ENCODE measurements at places on chromosomes 2 and 18.

DNA sequence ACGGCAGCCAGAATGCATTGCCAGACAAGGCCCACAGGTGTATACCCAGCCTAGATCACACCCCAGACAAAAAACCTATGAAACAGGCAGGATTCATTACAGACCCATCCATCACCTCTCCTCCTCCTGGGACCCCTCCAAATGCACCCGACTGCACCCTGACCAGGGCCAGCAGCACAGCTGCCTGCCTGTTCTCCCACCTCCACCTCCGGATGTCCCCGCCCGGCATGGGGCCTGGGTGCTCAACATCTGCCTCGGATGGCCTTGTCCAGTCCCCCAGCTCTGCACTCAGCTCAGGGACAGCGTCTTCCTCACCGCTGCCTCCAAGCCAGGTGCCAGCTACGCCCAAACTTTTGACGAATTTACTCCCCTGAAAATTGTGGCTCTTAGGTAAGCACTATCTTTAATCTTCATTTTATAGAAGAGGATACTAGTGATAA, 91.1 kb downstream of the TPO start:
- no peak for DNase-seq

DNA sequence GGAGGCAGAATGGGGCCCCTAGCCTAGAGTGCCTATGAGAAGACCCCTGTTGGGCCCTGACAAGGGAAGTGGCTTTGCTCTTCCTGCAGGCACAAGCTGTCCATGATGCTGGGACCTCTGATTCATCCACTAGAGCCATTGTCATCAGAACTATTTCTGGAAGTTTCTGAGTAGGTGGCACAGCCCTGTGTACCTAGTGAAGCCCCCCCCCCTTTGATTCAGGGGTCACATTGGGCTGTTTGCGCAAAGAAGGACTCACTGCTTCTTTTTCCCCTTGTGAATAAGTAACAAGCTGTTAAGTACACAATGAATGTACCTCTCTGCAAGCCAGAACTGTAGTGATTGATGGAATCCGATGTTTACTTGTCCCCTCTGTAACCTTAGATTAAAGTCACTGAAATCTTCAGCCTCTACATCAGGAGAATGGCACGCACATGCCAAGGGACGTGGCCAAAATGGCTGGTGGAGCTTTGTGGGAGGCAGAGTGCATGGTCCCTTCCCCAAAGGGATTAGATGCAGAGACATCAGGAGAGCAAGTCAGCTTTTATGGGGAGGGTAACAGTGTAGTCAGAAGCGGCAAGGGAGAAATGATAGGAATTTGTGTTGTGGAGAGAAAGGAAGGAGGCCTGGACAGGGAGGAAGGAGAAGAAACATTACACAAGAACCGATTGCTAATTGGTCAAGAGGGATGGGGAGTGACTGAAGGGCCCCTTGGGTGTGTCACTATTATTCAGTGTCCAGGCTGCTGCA, 267.6 kb upstream of the RAB12 start:
- DNase-seq: no peak

- no peak for DNase-seq
These were observed 146.7 kb downstream of the TSN start for GRCh38 chr2:121902171-121902591.

DNA sequence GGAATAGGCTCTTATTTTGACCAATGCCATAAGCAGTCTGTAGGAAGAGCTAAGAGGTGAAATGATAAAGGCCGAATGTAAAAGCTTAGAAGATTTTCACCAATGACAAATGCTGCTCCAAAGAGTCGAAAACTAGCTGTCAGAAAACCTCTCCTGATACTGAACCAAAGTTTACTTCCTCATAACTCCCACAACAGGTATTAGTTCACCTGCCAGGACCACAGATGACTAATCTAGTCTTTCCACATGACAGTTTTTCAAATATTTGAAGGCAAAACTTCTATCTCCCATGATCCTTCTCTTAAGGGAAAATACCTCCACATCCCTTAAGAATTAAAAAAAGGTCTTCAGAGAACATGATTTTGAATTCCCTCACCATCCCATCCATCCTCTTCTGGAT, 473.2 kb upstream of the SPHKAP start:
- DNase-seq: no peak

DNA sequence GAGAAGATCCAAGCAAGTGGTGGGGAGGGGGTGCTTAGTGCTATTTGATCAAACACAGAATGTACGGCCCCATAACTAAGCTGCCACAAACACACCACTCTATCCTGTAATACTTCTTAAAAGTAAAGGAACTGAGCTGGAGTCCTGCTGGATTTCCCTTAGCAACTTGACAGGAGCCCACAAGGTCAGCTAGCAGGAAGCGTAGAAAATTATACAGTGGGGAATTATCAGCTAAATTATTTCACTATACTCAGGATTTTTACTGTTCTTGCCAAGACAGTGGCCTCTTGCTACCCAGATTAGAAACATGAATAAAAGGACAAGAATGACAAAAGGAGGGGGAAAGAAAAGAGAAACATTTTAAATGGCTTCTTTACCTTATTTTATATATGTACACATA, 217.1 kb downstream of the ZNF521 start:
- DNase-seq: no peak

GRCh38 chr2:111196435-111196834, 75.7 kb downstream of the BCL2L11 start:
- peak; percentile 22 for DNase-seq

DNA sequence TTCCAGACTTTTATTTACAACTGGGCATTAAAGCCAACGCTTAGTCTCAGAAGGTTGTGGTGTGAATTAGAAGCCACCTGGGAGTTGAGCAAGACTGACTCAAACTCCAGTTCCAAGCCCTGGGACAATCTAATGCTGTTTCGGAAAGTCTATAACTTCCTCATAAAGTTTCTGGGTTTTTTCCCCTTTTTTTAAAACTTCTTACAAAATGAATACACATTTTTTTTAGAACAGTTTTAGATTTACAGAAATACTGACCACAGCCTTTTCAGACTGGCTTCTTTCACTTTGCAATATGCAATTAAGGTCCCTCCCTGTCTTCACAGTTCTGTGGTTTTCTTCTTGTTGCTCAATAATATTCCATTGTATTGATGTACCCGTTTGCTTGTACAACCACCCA, 115.9 kb upstream of the TWIST2 start:
- DNase-seq: no peak

DNA sequence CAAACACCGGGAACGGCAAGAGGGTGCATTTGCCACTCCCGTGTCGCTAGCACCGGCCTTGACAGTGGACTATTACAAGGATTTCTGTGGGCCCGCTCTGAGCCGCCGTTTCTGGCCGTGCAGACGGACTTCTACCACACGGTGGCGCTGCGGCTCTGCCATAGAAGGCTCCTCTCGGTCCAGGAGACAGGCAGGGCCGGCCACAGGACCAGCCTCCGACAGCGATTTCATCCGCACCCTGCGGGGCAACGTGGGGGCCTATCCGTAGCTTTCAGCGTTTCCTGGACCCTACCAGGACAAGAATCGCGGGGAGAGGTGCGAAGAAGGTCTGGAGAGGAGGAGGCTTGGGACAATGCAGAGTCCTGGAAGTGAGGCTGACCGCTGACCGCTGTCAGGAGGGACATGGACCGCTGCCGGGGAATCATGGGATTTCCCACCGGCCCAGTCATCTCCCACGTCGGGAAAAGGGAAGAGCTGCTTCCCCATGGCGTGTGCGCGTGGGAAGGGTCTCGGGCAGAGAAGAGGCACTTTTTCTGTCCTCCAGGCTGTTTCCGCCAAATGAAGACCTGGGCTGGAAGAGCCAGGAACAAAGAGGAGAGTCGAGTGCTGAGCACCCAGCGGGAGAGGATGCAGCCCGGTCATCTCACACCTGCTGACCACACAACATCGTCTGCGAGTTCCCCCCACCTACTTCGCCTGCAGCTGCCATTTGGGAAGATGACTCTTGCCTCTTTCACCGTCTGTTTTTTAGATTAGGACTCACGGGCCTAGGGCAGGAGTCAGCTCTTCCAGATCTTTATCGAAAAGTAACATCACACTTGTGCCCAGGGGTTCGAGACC, 35.5 kb upstream of the HAAO start:
- DNase-seq: peak; percentile 93

GRCh38 chr2:28557389-28558131, 61.7 kb downstream of the PLB1 start:
- no peak for DNase-seq

DNA sequence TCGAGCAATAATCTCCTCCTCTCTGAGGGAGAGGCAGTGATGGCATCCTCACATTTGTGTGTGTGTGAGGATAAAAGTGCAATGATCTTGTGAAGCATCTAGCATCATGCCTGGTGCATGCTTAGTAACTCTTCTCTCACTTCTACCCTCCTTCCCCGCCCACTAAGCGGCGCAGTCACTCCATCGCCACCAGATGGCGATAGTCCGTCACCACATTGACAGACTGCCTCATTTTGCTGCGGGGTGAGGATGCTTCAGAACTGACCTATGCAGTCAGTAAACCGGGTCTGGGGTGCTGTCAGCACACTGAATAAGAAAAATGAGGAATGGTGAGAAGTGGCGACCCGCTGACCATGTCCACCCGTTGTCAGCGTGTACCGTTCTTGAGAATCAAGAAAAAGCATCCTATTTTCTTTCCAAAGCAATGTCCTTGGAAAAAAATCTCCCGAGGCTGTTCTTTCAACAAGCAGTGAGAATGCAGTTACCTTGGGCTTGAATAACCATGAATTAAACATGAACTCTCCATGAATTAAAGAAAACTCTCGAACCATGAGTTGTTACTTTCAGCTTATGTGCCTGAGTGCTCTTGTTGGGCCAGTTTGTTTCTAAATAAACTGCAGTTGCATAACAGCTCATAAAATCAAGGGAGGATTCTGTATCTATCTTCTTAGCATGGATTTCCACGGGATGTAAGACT, 37.3 kb upstream of the TMEM177 start:
- DNase-seq: peak; percentile 83

GRCh38 chr2:145079641-145080040, 559.7 kb upstream of the ZEB2 start:
- no peak for DNase-seq

DNA sequence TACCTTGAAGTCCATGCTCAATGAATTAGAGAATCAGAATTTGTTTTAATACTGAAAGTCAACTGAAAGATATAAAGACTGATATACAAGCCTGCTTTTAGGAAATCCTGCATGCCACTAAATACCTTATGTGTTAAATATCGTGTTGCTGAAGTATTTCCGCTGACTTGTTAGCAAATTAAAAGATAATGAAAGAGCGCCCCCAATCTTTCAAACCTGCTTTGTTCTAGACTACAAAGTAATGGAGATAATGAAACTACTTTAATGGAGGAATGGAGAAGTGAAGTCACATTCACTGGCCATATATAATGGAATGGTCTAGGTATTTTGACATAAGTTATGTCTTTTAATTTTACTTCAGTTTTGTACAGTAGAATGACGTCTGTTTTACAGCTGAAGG, 95.7 kb downstream of the ASXL3 start:
- no peak for DNase-seq

DNA sequence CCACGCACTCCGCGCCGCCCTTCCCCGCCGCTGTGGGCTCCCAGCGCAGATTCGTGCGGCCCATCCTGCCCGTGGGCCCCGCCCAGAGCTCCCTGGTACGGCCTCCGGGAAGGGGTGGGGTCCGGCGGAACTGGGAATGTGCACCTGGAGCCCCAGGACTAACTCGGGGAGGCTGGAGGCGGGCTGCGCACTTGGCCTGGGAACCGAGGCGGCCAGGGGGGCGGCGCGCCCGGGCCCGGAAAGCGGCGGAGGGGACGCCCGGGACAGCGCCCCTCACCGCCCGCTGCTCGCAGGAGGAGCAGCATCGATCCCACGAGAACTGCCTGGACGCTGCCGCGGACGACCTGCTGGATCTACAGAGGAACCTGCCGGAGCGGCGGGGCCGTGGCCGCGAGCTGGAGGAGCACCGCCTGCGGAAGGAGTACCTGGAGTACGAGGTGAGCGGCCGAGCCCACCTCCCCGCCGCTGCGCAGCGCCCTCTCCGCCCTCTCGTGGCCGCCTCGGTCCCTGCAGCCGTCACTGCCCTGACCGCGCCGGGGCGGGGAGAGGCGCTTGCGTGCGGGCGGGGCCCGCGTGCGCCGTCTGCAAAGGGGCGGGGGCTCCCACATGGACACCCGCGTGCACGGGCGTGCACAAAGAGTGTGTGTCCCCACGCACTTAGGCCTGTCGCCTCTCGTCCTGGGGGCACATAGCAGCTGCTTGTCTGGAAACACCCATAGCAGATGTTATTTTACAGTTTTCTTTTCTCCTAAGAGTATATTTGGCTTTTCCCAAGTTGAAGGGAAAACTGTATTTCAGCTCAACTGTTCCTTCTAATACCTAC, 25.2 kb downstream of the PSD4 start:
- DNase-seq: peak; percentile 90

DNA sequence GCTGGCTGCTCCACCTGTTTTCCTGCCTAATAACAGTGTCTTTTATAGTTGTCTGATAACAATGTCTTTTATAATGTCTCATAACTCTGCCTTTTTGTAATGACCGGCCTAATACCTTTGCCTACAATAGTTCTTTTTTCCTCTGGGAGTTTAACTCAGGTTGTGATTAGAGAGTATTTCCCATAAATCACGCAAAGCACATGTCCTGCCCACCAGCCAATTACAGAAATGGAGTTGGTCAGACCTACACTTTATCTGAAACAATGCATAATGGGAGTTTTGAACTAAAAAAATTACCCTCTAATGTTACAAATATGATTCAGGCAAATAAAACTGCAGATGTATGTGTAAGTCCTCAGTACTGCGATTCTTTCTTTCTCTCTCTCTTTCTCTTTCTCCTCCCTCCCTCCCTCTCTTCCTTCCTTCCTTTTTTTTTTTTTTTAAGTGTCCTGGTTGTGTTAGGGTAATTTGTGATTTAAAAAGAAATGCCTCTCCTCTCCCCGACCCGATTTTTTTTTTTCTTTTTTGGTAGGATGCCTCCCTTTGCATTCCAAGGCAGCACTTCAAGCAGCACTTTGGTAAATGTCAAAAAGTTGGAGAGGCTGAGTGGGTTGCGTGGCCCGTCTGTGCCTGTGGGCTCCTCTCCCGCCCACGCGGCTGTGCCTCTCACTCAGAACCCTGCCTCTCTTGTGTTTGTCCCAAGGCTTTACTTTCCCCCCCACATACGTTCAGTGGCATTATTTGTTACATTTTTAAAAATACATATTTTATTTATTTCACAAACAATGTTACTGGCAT, 147.3 kb downstream of the AGAP1 start:
- DNase-seq: no peak

DNA sequence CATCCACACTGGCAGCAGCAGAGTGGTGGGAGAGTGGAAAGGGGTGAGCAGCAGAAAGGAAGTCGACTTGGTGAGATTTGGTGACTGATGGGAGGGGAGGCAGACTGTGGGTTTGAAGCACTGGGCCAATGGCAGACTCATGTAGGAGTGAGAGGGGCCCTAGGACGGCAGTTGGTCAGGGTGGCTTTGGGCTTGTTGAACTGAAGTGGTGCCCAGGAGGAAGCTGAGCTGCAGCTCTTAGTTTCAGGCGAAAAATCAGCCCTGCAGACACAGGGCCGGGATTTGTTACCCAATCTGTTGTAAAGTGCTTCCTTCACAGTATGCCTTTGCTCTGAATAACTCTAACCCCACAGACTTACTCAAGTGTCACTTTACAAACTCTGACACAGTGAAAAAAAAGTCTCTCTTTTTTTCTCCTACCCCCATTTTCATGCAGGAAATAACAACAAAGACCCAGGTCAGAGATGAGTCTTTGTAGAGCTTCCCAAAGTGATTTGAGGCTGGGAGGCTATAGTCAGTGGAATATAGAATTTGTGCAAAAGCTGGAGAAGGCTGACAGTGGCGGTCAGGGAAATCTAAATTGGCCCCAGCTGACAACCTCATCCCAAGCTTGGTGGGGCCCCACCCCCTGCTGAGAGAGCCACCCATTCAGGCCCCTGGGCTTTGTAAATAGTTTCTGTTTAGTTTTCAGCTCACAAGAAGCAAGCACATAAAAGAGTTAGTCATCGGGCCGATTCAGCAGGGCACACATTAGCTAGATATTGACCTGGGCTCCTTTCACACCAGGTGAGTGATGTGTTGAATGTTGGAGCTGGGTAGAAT, 226.9 kb downstream of the VAPA start:
- no peak for DNase-seq

All from stimulated activated CD8-positive, alpha-beta memory T cell treated with anti-CD3 and anti-CD28 coated beads, Interleukin-4, amount 100 ng/mL, for 48 hours (primary cell).